ENCODE measurements at places on chromosomes 7 and 10.
A peak's percentile ranks its signal among the peaks of the same experiment; 100 is the strongest.

DNA sequence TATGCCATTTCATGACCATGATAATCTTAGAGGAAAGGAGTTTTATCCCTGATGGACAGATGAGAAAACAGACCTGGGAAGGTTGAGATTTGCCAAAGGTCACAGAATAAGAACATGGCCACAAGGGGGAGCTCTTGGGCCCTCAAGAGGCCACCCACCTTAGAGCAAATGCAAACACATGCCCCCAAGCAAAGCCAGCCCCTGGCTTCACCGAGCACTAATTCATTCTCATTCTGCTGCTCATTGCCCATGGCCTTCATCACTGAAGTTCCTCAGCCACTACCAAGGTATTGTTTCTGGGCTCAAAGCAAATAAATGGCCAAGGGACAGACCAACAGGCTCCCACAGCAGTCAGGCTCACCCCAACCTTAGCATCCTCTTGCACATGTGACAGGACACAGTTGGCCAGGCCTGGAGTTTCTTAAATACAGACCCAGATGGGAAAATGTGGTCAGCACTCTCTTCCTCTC is 44.2 kb downstream of the PDLIM1 start:
- DNase-seq, result peak; percentile 35

GRCh38 chr7:87445897-87446296 is 29.6 kb downstream of the ABCB4 start:
- no peak for DNase-seq

- no peak for DNase-seq
Observed at GRCh38 chr10:106615081-106615480, 549.4 kb downstream of the SORCS1 start.

- DNase-seq, result no peak
Observed at GRCh38 chr7:111224354-111225231, 133.7 kb downstream of the LRRN3 start.

DNA sequence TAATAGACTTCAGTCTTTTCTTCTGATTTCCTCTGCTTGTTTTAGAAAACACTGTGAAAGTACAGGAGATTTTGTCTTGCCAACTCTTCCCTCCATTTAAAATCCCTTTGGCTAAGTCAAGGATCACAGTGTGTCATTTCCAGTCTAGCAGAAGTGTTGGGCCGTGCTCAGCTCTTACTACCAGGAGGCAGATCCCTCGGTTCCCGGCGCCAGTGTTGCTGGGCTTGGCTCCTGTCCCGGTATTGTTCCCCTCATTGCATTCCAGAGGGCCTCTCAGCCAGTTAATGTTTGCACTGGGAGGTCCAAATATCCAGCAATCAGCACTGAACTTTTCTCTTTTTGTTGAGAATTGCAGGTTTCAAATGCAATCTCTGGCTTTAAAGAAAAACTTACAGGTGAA is 612.1 kb upstream of the MGMT start:
- DNase-seq, result no peak

DNA sequence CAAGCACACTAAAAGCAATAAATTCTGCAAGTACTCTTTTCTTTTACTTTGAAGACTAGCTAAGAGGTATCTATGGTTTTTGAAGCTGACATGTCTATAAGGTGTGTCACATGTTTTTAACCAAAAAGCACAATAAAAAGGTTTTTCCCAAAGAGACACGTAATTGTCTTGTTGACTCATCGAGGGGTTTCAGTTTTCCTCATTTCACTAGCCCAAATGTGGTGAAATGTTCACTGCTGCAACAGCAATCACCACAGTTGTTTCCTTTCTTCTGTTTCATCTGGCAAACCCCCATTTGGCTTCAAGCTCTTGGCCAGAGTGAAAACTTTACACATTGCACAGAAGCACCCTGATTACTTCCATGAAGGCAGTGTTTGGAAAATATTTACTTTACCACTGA is 3.8 kb upstream of the HOXA4 start:
- DNase-seq, result no peak

GRCh38 chr10:92544296-92544695 is 29.6 kb downstream of the IDE start:
- DNase-seq, result no peak

GRCh38 chr10:131162211-131162610 is 149.3 kb downstream of the TCERG1L start:
- no peak for DNase-seq

DNA sequence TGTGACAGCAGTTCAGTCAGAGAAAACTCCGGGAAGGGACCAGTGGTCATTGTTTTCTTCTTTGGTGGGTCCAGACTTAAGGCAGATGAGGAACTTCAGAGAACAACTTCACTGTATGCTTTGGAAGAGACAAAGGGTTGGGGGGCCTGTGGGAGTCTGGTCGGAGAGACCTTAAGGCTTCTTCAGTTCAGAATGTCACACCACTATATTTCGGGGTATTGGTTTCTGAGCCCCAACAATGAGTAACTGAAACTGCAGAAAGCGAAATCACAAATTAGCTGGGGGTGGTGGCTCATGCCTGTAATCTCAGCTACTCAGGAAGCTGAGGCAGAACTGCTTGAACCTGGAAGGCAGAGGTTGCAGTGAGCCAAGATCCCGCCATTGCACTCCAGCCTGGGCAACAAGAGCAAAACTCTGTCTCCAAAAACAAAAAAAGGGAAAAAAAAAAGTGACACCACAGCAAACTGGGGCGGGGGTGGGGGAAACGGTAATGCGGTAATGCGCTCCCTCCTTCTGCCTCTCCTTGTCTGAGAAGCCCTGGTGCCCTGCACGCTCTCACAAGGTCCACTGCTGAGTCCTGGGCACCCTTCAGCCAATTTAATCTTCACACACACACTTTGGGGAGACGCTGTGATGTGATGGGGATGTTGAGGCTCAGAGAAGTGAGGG is 2.2 kb upstream of the ADIRF start:
- no peak for DNase-seq

DNA sequence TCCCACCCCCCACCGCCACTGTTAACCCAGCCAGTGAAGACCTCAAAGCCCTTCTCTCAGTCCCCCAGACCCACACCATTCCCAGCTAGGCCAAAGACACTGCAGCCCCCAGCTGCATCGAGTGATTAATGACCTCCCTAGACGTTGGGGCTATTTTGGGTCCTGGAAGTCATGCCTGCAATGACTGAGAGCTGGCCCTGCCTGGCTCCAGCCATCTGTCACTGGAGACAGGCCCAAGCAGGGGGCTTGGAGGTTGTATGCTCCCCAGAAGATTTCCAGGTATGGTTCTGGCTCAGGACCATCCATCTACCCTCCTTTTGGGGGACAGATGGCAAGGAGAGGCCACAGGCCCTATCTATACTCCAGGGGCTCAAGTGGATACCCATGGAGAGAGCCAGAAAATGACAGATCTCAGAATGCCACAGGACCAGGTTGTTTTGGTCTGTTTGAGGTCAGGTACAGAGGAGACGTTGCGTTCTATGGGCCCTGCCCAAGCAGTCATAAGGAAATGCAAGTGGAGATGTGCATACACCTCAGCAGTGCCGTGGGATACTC is 5.1 kb downstream of the KCNIP2 start:
- no peak for DNase-seq

GRCh38 chr10:1516492-1517165 is 220.7 kb downstream of the ADARB2 start:
- DNase-seq, result no peak

- no peak for DNase-seq
Observed at GRCh38 chr10:59718257-59718656, 8.6 kb upstream of the SLC16A9 start.
